Stimulated activated CD4-positive, alpha-beta T cell treated with anti-CD3 and anti-CD28 coated beads, Interleukin-12 subunit alpha, Interleukin-12 subunit beta, amount 100 ng/mL, for 24 hours (primary cell): ENCODE measurements at places on chromosomes 2 and 18.

DNA sequence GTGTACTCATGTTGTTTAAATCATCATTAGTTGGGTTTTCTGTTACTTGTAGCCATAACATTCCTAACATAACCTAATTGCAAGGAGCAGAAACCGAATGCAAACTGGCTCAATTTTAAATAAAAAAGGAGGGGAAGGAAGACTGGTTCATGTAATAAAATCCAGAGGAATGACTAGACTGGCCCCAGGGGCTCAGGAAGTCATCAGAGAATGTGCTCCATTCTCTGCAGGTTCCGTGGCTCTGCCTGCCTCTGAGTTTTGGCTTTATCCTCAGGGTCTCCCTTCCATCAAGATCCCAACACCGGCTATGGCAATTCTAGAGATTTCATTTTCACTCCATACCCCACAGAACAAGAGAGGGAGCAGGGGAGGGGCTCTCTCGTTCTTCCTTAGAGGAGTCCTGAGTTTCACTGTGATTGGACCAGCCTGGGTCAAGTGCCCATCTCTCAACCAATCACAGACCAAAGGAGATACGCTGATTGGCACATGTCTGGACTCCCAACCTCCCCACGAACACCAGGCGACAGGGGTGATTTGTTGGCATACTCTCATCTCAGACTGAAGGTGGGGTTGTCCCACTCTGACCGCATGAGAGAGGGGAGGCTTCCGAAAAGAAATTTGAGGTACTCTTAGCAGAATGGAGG is 64.8 kb downstream of the NPPC start:
- no peak for DNase-seq

DNA sequence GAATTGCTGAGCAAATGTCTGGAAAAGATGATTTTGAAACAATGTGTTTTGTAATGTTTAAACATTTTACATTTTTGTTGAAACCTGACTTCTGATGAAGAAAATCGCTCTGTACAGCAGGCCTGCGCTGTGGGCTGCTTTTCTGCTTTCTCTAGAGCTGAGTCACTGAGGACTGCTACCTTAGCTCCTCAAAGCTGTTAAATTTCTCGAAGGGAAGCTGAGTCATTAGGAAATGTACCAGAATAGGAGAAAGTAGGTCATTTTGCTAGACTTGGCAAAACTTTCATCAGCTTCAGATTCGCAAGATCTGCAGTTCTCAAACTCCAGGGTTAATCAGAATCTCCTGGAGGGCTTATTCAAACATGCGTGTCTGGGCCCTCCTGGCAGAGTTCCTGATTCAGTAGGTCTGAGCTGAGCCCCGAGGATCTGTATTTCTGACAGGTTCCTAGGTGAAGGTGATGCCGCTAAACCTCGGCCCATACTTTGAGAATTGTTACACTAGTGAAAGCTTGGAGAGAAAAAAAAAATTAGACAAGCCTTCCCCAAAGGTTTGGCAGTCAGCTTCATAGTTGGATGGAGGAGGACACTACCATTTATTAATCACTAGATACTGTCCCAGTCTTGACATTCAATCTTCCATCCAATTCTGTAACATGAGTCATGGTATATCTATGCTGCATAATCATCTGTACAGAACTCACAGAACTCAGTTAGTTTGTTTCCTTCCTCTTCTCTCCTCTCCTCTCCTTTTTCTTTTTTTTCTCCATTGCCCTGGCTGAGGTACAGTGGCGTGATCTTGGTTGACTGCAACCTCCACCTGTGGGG is 297.6 kb downstream of the PARD3B start:
- no peak for DNase-seq

DNA sequence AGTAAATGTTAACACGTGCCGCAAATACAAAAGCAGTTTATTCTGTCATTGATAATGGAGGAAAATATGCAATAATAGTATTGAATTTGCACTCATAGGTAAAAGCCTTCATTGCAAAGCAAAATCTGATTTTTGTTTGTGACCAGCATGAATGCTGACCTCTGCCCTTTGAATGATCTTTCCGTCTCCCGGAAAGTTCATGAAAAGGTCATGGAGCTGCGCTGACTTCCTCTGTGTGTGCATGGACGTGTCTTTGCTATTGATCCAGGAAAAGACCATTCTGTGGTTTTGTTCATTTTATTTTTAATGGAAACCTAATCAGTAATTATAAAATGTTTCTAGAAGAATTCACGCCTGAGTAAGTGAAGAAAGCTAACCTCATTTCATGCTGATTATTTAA is 320.0 kb downstream of the MTX2 start:
- no peak for DNase-seq

GRCh38 chr18:45026162-45026561 is 345.5 kb downstream of the SETBP1 start:
- no peak for DNase-seq

DNA sequence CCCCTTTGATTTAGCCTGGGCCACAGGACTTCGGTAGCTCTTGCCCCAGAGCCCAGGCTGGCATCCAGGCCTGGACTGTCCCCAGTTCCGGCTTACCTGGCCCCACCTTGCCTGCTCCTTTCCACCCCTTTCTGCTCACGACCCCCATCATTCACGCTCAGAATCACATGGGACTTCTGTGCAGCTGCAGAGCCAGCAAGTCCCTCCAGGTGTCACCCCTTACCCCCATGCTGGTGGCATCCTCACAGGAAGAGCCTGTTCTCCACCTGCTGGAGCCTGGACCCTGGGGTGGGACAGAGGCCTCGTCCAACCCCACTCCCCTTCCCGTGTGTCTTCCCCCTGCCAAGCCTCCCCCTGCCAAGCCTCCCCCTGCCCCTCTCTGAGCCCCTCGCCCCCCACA is 7.9 kb upstream of the KCNIP3 start:
- no peak for DNase-seq

- DNase-seq = no peak
Measured at GRCh38 chr18:1559563-1559962, 654.9 kb downstream of the ADCYAP1 start.

GRCh38 chr2:240530181-240530580 is 27.6 kb downstream of the ANKMY1 start:
- no peak for DNase-seq

- DNase-seq = no peak
Measured at GRCh38 chr2:132583666-132584360, 86.2 kb downstream of the LYPD1 start.

DNA sequence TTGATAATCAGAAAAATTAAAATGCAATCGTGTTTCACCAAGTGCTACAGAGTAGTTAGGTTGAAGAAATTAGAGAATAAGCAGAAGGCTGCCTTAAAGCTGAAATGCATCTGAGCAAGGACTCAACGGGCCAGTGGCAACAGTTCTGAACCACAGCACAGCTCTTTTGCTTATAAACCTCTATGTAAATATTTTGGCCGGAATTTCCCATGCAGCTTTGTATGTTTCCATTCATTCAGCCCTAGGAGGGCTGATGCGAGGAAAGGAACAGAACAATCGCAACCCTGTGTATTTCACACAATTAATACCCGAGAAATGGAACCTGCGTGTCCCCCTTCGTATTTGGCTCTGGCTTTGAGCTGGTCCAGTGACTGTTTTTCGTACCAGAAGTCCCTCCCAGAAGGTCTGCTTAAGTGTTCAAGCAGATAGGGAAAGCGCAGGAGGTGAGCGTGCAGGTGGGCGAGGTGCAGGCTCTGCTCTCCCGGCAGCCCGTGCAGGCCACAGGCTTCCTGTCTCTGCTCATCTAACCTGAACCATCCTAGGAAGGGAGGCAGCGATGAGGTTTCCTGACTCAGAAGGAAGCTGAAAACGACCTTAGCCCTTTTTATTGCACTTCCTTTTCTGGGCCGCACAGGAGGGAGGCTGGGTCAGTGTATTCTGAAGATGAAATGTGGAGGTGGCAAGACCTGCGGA is 67.3 kb downstream of the ASB1 start:
- DNase-seq = no peak

DNA sequence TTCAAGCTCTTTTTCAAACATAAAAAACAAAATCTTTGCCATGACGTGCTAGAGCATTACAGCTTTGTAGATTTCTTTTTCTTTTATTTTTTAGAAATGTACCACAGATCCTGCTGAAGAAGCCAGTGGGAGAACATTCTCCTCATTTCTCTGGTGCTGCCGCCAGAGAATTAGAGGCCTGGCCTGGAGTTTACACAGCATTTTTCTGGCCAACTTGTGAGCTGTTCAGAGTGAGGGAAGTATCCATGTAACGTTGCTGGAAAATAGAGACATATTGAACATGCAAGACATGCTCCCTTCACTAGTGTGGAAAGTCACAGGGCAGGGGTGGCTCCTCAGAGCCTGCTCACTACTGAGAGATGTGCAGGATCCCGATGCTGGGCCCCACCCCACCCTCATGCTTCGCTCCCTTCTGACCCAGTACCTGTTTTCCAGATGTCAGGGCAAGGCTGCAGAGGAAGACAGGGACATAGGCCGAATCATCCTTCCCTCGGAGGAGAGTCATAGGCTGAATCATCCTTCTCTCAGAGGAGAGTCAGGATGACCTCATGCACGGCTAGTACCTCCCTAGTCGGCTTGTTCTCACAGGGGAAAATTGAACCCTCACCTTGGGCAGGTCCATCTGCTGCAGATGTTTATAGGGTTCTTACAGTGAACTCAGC is 298.5 kb downstream of the INSIG2 start:
- no peak for DNase-seq

GRCh38 chr18:74840492-74841167 is 243.0 kb downstream of the ZNF407 start:
- no peak for DNase-seq

DNA sequence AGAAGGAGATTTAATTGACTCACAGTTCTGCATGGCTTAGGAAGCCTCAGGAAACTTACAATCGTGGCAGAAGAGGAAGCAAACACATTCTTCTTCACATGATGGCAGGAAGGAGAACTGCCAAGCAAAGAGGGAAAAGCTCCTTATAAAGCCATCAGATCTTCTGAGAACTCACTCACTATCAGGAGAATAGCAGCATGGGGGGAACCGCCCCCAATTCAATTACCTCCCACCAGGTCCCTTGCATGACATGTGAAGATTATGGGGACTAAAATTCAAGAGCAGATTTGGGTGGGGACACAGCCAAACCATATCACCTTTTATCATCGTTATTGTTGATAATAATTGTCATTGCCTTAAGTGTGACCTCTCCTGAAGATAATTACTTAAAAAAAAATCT is 197.9 kb upstream of the SLC14A2 start:
- no peak for DNase-seq

DNA sequence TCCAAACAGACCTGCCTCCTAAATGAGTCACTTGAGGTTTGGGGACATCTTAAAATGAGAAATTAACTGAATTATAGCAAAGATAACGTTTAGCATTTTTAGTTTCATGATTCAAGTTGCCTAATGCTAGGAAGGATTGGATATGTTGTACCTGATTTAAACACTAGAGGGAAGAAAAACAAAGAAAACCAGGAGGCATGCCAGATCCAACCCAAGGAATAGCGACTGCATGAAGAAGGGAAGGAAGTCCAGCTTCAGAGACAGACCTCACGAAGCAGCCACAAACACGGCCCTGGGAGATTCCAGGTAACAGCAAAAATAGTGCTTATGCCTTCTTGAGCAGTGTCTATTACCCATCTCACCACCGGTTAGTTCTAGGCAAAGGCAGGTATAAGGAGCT is 499.9 kb upstream of the SPHKAP start:
- DNase-seq = no peak

DNA sequence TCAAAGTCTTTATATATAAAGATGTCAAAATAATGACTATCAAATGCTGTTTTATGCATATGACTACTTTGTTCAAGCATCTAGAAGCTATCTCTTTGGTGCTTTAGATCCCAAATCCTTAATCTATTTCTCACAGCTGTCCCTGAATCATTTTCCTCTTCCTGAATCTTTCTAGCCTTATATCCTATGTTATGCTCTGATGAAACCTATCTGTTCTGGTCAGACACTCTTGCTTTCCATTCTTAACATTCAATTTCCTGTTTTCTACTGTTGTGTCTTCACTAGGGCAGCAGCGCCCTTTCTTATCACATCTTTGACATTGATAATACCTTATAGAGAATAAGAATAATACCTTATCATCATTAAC is 6.3 kb upstream of the PARD3B start:
- no peak for DNase-seq

GRCh38 chr2:86025229-86025820 is 80.4 kb downstream of the POLR1A start:
- DNase-seq = no peak

DNA sequence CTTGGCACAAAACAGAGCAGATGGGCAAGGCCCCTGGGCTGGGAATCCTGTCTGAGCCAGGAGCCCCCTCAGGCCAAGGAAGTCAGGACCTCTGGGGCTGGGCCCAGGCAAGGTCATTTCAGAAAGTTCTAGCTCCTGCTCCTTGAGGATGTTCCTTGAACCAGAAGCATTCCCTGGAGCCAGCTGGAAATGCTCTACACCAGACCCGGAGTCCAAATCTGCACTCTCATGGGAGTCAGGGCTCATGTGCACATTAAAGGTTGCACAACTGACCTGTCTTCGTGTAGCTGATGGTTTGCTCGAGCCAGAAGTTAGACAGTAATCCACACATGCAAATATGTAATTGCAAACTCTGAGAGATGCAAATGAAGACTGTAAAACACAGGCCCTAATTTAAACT is 18.0 kb downstream of the PARD6G start:
- DNase-seq = no peak

DNA sequence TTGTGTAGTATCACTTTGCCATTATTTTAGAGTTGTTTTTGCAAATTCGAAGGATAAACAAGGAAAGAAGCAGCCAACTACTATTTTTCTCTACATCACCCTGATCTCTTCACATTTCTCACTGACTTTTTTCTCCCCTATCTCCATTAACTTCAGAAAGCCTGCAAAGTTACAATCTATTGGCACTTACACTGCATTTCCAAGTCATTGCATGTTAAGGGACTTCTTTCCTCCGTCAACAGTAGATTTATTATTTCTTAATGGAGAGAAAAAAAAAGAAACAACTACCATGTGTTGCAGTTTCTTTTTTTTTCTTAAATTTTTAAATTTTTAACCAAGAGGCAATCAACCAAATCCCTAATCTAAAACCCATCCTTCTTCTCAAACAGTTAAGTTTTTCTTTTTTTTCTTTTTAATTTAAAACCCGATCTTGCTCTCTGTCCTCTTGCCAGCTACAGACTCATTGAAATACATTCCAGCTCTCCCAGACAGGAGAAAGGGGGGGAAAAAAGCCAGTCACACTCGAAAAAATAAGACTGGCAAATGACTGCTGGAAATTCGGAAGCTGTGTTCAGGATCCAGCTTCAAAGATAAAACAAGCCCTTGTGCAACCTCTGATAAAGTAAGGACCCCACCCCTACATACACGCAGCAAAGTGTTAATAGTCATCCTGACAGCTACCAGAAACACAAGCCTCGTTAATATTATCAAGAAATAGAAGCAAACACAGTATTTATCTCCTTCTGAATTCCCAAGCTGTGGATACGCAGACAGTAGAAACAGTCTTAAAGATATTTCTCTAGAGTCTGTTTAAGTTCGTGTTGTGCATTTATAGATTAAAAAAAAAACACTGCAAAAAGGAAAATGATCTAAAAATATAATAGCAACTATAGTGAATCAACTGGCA is 1.3 kb downstream of the LRRTM4 start:
- no peak for DNase-seq

- DNase-seq = no peak
Measured at GRCh38 chr2:143828763-143829537, 691.0 kb downstream of the ZEB2 start.

GRCh38 chr2:203280428-203281064 is 41.7 kb downstream of the CYP20A1 start:
- DNase-seq = no peak

- no peak for DNase-seq
Measured at GRCh38 chr2:110852541-110853263, 120.3 kb downstream of the ACOXL start.
